ENCODE measurements at places on chromosomes 2 and 18. TPM values are rescaled to one million over a fixed set of nuclear protein-coding genes. Genes with fewer than 3 reads are reported as not detected.

The DLX1 gene
- total RNA-seq = not detected

DNA sequence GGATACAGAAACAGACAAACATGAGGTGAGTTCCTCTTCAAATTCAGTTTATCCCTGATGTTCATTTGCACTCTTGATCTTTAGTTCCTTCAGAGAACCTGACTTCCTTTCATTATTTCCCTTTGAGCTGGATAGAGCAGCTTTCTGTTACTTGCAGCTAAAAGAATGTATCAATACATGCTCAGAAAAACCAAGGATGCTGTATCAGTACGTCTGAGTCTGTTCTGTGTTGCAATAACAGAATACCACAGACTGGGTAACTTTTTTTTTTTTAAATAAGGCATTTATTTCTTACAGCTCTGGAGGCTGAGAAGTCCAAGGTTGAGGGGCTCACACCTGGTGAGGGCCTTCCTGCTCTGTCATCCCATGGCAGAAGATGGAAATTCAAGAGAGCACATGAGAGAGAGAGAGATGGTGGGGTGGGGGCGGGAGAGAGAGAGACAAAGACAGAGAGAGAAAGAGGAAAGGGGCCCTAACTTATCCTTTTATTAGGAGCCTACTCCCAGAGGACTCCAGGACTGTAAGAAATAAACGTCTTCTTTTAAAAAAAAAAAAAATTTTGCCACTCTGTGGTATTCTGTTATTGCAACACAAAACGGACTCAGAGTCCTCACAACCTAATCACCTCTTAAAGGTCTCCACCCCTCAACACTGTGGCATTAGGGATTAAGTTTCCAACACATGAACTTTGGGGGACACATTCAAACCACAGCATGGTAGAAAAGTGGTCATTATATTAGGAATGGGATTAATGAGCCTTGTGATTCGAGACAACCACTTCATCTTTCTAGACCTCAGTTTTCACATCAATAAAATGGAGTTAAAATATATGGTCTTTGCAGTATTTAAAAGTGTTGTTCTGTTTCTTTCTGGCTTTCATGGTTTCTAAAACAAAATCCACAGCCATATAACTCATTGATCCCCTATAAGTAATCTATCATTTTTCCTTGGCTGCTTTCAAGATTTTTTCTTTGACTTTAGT is 18.4 kb upstream of the SELENOI start:
- no peak for DNase-seq

GRCh38 chr2:131010566-131010965 is 82.7 kb downstream of the FAM168B start:
- no peak for DNase-seq

DNA sequence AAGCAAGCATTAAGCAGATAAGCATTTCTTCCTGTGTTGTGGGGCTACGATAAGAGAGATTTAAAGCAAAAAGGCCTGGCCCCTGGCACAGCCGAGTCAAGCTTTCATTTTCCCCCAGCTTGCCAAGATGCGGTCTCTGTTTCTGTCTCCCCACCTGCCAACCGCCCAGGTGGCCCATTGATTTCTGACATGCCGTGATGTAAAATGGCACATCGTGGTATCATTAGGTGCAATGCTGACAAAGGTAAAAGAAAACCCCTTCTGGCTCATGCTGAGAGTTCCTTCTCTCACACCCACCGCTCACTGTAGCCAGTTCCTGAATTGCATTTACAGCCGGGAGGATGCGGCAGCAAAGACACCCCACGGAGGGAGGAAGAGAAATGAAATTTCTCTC is 62.8 kb downstream of the BOD1L2 start:
- no peak for DNase-seq

- no peak for DNase-seq
Measured at GRCh38 chr2:17149945-17150344, 368.3 kb downstream of the RAD51AP2 start.

- DNase-seq = no peak
Measured at GRCh38 chr2:36059691-36060090, 295.9 kb upstream of the CRIM1 start.

- DNase-seq = no peak
Measured at GRCh38 chr18:40957533-40958070, 997.4 kb upstream of the PIK3C3 start.

The CPLX4 gene
- not detected for total RNA-seq

- DNase-seq = no peak
Measured at GRCh38 chr18:50170004-50170403, 24.9 kb downstream of the MYO5B start.

The GKN1 gene
- total RNA-seq = not detected

GRCh38 chr2:32812316-32812715 is 134.4 kb upstream of the LTBP1 start:
- no peak for DNase-seq

The CNTNAP5 gene
- total RNA-seq = not detected

DNA sequence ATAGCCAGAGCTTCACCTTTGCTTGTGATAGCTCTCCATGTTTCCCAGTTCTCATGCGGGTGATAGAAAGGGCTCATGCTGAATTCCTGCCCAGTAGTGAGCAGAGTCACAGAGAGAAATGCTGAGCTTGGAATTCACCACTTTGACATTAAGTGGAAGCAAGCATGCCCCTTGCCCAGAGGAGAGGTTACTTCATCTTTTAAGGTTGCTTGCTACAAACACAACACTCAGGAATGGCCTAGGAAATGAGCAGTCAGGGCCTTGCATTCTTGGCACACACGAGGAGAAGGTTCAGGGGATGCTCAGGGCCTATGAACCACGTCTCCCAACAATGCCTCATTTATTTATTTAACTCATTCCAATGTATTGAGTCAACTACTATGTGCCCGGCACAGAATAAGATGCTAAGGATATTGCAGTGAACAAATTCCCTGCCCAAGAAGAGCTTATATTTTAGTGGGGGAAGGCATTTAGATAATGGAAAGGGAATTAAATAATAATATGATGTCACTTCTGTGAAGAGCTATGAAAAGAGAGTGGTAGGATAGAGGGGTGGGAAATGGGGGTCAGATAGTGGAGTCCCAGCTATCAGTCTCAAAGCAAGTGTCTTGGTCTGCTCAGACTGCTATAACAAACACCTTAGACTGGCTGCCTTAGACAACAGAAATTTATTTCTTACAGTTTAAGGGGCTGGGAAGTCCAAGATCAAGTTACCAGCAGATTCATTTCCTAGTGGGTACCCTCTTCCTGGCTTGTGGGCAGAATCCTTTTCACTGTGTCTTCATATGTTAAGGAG is 42.1 kb downstream of the DDX18 start:
- DNase-seq = no peak

DNA sequence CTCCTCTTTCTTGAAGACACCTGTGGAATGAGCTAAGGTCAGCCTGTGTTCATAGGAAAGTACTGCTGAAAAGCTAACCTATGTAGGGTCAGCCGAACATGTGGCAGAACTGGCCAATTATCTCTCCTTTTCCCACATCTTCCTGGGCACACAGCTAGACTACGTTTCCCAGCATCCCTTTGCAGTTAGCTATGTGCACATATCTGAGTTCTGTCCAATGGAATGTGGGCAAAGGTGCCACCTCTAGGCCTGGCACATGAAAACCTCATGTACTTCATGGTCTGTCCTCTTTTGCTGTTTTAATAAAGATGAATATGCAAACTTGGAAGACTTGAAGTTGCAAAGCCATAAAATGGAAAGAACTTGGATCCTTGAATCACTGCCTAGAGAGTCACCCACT is 352.6 kb downstream of the TNS1 start:
- DNase-seq = no peak

- no peak for DNase-seq
Measured at GRCh38 chr2:44582363-44583008, 220.7 kb downstream of the CAMKMT start.

DNA sequence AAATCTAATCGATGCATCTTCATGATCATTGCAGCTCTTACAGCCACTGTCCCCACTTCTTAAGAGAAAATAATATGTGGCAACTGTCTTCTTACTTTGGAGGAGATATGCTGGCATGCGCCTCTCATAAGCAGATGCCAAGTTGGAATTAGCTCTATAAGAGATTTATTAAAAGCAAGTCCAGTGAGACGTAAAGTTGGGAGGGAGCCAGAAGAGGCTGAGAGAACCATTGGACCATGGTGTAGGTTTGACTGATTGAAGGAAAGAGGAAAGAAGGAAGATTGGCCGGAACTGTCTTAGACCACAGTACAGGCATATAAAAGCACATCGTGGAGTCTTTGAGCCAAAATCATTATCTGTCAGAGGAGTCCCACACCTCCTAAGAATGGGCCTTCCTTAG is 265.7 kb upstream of the ZC3H15 start:
- DNase-seq = no peak

Measured in activated B cell treated with CpG ODN at 0.5 μM for 24 hours (primary cell).